ENCODE measurements at places on chromosomes 7 and 10.

DNA sequence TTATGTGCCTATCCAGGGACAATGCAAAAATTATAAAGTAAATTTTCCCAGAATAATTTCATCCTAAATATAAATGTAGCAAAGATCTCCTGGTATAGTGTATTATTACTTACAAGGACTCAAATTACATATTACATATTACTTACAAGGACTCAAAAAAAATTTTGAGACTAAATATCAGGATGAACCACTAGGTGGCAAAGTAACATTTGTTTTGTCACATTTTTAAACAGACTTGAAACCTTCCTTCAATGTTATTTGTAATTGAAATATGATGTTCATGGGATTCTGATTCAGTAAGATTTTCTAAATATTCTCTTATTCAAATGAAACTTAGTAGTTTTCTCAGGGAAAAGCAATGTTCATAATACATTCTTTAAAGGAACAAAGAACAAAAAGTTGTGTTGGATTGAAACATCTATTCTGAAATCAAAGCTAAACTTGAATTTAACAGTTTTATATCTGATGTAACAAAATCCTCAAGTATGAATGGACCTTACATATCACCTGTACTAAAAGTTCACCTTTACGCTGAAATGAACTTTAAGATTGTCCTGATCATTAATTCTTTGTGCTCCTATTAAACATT lies 74.3 kb upstream of the GNAI1 start:
- DNase-seq = peak; percentile 15

GRCh38 chr7:3510101-3511020 lies 209.3 kb downstream of the SDK1 start:
- DNase-seq = no peak

DNA sequence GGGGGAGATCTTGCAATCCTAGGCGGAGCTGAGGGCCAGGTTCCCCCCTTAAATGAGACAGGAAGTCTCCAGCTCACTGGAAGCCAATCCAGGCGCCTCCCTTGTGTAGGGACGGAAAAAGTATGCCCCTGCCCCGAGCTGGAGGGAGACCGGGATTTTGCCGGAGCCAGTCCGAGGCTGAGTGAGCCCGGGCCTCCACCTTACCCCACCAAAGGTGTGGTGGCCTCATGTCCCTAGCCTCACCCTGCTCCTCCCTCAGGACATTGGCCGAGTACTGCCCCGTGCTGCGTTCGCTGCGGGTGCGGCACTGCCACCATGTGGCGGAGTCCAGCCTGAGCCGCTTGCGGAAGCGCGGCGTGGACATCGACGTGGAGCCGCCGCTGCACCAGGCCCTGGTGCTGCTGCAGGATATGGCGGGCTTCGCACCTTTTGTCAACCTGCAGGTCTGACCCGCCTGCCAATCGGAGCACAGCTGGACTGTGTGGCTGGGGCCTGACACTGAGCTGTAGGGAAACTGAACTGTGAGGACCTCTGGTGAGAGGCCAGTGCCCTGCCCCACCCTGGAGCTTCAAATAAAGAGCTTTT lies 2.0 kb downstream of the FBXL15 start:
- peak; percentile 61 for DNase-seq

DNA sequence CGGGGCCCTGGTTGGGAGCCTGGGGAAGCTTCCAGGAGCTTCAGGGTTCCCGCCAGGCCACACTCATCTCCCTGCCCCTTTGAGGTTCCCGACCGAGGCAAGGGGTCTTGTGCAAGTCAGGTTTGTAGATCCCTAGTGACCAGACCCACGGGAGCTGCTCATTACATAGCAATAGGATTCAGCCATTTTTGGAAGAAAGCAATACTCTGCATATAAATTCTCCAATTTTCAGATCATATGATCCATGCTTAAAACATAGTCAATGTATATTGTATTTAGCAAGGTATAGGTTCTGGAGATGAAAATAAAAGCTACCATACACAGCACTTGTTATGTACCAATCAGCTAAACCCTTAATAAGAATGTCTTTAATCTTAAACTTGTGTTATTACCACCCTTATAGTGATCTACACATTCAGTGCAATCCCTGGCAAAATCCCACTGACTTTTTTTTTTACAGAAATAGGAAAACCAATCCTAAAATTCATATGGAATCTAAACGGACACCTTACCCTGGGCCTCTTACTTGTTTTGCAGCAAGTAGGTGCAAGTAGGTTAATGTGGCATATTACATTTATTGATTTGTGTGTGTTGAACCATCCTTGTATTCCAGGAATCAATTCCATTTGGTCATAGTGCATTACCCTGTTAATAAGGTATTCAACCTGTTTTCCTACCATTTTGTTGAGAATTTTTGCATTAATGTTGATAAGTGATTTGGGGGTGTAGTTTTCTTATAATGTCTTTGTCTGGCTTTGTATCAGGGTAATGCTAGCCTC lies 13.8 kb upstream of the FKBP9 start:
- no peak for DNase-seq

DNA sequence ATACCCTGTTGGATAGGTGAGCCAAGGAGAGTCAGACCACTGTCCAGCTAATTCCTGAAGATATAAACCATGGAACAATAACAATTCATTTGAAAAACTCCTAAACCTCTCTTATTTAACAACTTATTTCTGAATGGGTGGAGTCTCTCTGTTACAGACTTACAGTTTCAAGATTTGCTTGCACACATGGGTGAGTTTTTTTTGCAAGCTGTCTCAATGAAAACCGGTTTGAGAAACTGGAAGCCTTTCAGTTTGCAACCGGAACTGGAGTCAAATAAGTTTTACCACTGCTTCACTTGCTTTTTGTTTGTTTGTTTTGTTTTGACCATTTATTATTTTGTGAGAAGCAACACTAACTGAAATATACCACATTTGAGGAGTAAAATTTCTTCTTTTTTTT lies 243.8 kb downstream of the MTERF1 start:
- no peak for DNase-seq

DNA sequence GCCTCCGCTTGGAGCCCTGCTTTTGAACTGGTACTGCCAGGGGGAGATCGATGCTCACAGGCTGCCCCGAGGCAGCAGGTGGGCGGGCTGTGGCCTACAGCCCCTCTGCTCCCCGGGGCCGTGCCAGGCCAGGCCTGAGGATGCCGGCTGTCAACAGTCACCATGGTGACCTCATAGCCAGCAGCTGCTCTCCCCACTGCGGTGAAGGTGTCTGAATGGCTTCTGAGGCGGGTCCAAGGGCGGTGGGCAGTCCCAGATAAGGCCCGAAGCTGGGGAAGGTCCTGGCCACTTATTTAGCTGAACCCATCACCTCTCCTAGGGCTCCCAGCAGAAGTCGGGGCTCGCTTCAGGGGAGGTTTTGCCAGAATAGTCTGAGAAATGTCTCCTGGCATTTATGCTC lies 179.3 kb downstream of the ARHGAP12 start:
- DNase-seq = no peak

DNA sequence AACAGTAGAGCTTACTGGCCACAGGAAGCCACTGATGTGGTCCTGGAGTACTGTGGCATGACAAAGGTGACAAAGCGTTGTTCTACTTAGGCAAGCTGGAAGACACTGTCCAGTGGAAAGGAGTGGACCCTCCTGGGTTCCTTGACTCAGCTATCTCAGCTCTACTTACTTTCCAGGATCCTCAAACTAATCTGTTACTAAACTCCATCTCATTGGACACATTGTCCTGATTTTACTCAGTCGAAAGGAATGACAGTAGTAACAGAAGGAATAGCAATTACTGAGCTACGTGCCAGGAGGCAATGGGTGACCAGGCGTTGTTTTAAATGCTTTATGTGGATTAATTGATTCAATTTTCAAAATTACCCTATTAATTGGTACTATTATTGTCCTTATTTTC lies 41.6 kb downstream of the ABLIM1 start:
- no peak for DNase-seq

GRCh38 chr10:130784326-130784725 lies 527.2 kb downstream of the TCERG1L start:
- DNase-seq = no peak

DNA sequence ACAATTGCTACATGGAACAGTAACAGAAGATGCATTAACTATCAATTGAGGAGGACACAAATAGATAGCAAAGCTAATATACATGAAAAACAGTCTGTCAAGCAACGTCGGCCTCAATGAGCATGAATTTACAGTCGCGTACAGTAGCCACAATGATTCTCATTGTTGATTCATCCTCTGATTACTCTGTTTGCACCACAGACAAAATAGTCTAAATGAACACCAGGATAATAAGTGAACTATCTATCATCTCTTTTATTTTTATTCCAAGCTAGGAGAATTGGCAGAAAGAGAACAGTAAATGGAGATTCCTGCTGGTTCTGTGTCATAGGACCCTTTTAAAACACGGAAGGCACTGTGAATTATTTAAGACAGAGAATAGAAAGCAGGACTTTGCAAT lies 108.5 kb downstream of the EVX1 start:
- DNase-seq = no peak

GRCh38 chr10:79229071-79229541 lies 118.2 kb upstream of the PPIF start:
- no peak for DNase-seq

- no peak for DNase-seq
Observed at GRCh38 chr10:98067165-98067564, 36.7 kb upstream of the CRTAC1 start.

DNA sequence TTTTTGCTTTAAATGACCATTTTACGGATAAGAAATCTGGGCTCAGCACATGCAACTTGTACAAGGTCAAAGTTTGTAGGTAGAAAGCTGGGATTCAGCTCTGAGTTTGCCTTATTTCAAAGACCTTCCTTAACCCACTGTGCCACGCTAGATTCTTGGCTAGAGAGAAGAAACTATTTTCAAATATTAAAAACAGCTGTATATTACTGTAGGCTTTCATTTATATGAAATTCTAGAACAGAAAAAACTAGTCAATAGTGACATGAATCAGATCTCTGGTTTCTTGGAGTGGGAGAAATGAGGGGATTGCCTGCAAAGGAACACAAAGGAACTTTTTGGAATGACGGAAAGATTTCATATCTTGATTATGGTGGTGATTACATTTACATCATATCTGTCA lies 53.0 kb upstream of the C1GALT1 start:
- no peak for DNase-seq

DNA sequence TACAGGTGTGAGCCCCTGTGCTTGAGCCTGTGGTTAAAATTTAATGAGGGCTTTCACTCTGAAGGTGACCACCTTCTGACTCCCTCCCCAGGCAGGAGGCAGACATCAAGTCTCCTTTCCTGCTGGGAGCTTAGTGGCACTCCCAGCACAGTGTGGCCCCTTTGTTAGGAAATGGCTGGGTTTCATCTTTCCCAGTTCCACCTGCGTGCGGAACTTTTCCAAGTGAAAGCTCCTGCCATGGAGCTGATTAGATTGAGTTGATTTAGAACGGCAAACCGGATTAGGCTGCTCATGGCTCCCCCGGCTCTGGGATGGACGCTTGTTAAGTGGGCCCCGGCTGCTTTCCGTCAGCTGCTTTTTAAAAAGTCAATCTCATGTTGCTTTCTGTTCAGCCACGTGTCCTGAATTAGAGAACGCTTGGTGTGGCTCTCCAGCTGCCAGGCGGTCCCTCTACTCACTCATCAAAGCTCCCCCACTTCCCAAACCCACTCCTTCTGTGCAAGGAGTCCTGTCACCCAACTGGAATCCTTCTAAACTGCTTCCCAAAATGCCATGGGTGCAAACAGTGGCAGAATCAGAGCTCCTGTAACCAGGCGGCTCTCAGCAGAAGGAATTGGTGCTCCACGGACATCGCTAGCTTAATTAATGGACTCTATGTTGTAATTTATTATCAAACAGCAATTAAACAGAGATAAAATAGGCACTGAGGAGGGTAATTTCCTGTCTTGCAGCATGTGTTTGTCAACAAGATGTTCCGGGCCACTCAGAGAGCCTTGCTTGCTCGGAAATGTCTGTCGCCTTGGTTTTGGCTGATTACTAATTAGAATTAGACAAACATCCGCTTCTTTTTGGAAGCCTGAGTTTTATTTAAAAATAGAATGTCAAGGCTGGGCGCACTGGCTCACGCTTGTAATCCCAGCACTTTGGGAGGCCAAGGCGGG lies 551.2 kb downstream of the GALNT17 start:
- no peak for DNase-seq

GRCh38 chr10:32961895-32962369 lies 3.9 kb upstream of the ITGB1 start:
- no peak for DNase-seq

- DNase-seq = no peak
Observed at GRCh38 chr10:132264306-132264950, 43.3 kb downstream of the STK32C start.

DNA sequence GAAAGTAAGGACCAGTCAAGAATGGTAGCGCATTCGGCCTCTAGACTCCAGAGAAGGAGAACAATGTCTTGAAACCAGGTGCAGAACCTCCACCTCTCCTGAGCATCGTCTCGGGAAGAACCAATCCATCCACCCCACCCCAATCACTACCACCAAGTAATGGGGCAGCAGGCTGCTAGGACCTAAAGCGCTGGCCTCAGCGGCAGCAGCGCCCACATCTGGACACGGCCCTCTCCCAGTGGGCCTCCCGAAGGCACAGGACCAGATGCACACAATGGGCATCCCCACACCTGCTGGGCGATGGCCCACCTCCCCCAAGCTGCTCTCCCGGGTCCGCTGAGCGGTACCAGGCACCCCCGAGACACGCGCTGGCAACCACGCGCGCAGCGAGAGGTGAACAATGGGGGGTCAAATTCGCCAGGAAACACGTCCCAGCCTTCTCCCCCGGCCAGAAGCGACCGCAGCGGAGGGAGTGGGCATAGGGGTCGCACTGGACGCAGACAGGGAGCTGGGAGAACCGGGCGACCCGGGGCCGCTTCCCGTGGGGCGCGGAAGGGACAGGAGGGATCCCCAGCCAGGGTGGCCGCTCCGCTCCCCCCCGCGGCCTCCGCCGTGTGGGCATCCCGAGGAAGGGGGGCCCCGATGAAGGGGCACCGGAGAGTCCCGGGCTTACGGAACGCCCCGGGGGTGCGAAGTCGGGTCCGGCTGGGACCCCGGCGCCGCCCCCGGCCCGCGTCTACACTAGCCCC lies 506 bp downstream of the CTTNBP2 start:
- DNase-seq = no peak

GRCh38 chr7:140568021-140568813 lies 72.4 kb downstream of the DENND2A start:
- DNase-seq = no peak

DNA sequence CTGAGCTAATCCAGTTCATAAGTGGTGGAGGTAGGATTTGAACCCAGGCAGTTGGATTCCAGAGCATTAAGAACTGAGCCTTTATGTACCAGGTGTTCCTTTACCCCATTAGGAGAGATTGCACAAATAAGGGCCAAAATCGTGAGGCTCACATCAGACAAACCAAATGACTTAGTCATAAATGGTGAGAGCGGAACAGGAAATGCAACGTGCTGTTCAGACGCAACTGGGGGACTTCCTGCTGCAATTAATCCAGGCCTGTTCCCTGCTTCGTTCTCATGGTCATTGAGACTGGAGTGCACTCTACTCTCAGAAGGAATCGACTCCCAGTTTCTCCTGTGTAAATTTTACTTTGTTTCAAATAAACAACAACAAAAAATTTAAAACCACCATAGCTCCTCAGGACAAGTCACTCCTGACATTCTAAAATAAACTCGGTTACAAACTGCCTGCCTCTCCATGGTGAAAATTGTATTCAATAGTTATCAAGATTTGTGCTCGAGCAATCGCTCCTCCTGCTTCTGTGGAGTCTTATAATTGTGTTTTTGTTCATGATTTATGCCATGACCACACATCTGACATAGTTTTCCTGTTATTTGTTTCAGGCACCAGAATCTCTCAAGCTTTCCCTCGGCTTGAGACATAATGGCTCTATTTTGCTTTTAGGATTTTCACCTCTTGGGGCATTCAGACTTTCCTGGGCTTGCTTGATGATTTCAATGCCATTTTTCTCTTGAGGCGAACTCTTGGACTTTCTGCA lies 115.3 kb upstream of the BMPER start:
- no peak for DNase-seq
